ENCODE measurements at places on chromosomes 1 and 21. TPM values are rescaled to one million over a fixed set of nuclear protein-coding genes. Genes with fewer than 3 reads are reported as not detected.

The SH3D21 gene
- polyA plus RNA-seq: 18.4 TPM

The ASPM gene
- 0.08 TPM for polyA plus RNA-seq

The PLXNA2 gene
- polyA plus RNA-seq: 4.3 TPM

The SRM gene
- polyA plus RNA-seq: 193 TPM

The SERINC2 gene
- 34.0 TPM for polyA plus RNA-seq

The FMOD gene
- 12.1 TPM for polyA plus RNA-seq

The TOMM40L gene
- polyA plus RNA-seq: 13.2 TPM

The GOLT1A gene
- polyA plus RNA-seq: not detected

The TEDDM1 gene
- not detected for polyA plus RNA-seq

The KMO gene
- 0.47 TPM for polyA plus RNA-seq

The STXBP3 gene
- polyA plus RNA-seq: 42.3 TPM

The NES gene
- polyA plus RNA-seq: 13.2 TPM

The DRAXIN gene
- not detected for polyA plus RNA-seq

The ZFP69B gene
- 2.1 TPM for polyA plus RNA-seq

The F13B gene
- not detected for polyA plus RNA-seq

The HCN3 gene
- polyA plus RNA-seq: 14.5 TPM

The IBA57 gene
- 2.9 TPM for polyA plus RNA-seq

The HSD3B1 gene
- polyA plus RNA-seq: 0.07 TPM

The TRIM63 gene
- polyA plus RNA-seq: not detected

The LTN1 gene
- polyA plus RNA-seq: 18.5 TPM

The CNIH3 gene
- polyA plus RNA-seq: 2.1 TPM

The KCNA3 gene
- polyA plus RNA-seq: 0.38 TPM

The LENEP gene
- polyA plus RNA-seq: not detected

The RCSD1 gene
- polyA plus RNA-seq: 3.3 TPM

The WNT3A gene
- not detected for polyA plus RNA-seq

The HSPA13 gene
- 4.8 TPM for polyA plus RNA-seq

Data from adrenal gland (tissue), 19 donors.